ENCODE measurements at places on chromosomes 7 and 10.

- DNase-seq = no peak
Observed at GRCh38 chr10:76881477-76882220, 756.0 kb downstream of the KCNMA1 start.

DNA sequence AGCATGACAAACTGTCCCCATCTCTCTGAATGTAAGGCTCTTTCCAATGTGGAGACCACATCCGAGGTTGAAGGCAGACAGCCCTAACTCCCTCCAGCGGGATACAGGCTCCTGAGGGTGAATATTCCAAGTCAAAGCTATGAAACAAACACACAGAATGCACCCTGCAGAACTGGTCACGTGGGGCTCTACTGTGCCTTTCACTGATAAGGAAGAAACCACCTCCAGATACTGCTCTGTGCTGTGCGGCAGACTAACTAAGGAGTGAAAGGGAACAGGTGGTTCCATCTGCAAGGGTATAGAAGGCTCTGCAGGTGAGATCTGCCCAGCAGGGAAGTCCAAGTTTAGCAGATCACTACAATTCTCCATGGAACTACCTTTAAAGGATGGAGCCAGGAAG, 534.4 kb downstream of the KCNMA1 start:
- DNase-seq = no peak

GRCh38 chr10:104092749-104093148, 7.1 kb upstream of the COL17A1 start:
- no peak for DNase-seq

DNA sequence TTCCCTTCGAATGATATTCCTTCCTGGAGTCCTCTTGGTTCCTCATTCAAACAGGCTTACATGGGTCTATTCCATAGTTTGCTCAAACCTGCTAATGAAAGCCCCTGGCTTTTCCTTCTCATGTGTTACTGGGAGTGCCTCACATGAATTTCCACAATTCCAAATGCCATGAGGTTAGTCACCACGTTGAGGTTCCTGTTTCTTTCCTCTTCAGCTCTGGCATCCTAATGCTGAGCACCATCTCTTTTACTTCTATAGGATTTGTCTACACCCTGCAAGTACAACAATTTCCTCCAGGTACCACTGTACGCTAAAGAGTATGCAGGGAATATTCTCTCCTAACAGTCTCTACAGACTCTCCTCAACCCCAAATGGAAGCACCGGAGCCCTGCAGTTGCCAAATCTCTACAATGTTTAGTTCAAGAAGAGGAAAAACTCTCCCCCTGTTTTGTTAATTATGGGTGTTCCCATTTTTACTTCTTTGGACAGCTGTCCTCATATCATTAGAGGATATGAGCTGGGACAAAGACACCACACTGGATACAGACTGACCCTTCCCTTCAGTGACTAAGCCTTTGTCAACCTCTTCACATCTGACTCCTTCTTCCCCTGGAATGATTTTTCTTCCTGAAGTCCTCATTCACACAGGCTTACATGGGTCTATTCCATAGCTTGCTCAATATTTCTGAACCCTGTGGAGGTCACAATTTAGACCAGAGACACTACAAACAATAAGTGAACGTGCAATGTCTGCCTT, 145.8 kb upstream of the BET1 start:
- no peak for DNase-seq

DNA sequence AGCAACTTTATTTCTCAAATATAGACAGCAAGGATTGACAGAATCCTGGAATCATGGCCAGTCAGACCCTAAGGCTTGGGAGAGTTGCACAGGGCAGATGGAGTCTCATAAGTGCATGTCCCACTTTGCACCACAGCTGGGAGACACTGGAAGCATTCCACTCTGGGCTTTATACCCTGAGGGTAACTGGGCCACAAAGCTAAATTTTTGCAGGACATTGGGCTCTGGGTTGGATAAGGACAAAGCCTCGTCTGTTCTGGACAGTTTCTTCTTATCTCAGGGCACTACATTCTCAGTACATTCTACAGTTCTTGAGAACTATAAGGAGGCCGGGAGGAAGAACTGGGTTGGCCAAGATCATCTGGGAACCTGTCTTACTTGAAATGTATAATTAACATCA, 158.3 kb upstream of the IGFBP3 start:
- DNase-seq = no peak

GRCh38 chr7:39761449-39761848, 138.1 kb downstream of the RALA start:
- no peak for DNase-seq

GRCh38 chr7:10022957-10023356, 950.7 kb upstream of the PHF14 start:
- DNase-seq = no peak

GRCh38 chr7:28806841-28807240, 151.3 kb downstream of the TRIL start:
- DNase-seq = no peak

DNA sequence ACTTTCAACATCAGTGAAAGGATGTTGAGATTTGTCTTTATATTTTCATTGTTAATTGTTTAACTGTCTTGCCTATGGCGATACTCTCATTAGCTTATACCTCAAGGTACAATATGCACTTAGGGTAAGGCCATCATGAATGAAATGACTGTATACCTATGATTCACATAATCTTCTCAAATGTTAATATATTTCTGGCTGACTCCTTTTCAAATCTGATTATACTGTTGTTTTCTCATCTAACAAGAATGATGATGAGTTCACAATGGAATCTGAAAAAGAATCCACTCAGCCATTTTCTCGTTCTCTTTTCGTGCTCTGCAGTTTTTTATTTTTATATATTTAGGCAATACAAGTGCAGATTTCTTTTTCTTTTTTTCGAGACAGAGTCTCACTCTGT, 159.1 kb downstream of the ARHGAP12 start:
- no peak for DNase-seq

DNA sequence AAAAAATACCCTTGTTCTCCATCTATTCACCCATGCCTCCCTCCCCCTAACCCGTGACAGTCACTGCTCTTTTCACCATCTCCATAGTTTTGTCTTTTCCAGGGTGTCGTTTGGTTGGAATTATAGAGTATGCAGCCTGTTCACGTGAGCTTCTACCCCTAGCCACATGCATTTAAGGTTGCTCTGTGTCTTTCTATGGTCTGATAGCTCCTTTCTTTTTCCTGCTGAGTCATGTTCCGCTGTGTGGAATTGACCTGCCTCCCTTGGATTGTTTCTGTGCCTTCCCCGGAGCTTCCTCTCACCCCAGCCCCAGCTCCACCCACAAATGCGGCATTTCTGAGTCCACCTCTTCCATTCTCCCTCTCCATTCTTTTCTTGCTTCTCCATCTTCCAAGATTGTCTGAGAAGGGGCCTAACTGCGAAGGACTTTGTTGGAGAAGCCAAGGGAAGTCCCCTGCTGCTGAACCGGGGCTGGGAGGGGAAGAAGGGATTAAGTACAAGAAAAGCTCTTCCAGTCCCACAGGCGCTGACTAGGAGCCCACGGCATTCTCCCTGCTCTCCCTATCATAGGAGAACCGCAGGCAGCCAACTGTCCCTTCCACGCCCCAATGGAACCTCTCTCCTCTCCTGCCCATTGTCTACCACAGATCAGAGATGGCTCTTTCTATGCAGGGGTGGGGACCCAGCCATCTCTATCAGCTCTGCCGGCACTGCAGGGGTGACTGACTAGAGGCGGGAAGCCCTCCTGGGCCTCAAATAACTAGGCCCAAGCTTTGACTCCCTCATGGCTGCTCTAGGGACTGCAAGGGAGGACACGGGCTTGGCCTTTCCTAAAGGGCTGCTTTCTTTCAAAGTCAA, 87.5 kb upstream of the ANLN start:
- no peak for DNase-seq

GRCh38 chr10:132400041-132400546, 3.1 kb downstream of the PWWP2B start:
- DNase-seq = no peak

- DNase-seq = no peak
Observed at GRCh38 chr10:104809288-104810090, 168.4 kb downstream of the SORCS3 start.

DNA sequence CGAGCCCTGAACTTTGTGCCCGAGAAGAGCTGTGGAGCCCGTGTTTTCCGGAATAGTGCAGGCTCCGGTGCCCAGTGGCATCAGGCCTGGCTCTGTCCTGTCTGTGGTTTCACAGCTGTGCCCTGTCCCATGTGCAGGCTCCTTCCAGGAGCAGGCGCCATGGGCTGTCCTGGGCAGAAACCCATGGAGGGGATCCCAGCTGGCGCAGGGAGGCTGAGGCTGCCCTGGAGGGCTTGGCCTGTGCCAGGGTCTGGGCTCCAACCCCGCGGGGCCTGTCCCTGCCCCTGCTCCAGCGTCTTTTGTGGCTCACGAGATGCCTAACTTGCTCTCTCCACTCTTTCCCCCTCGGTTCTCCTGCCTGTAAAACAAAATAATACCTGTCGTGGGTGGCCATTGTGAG, 23.3 kb upstream of the CRHR2 start:
- DNase-seq = no peak

DNA sequence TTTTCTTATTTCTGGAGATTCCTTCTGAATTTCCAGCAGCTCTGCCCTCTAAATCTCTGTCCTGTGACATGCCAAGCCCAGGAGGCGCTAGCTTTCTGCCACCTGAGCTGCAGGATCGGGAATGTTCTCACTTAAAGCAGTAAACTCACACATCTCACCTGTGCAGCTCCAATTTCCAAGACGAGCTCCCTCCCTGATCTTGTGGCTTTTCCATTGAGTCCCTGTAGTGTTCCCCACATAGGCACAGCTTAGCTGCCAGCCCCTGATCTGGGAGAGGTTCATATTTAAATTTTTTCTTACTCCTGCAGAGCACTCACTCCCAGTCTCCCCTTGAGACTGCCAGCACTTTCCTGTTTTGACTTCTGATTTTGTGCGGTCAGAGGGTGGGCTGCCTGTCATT, 479.3 kb downstream of the GLRX3 start:
- DNase-seq = no peak

GRCh38 chr10:23344241-23344841, at the start of gene C10orf67:
Gene C10orf67, minus strand, starts transcription at chr10:23344797. Its CDS starts 23 bp downstream, at chr10:23344774.
- peak; percentile 49 for DNase-seq

GRCh38 chr7:4010061-4010605, 672.0 kb upstream of the FOXK1 start:
- no peak for DNase-seq

DNA sequence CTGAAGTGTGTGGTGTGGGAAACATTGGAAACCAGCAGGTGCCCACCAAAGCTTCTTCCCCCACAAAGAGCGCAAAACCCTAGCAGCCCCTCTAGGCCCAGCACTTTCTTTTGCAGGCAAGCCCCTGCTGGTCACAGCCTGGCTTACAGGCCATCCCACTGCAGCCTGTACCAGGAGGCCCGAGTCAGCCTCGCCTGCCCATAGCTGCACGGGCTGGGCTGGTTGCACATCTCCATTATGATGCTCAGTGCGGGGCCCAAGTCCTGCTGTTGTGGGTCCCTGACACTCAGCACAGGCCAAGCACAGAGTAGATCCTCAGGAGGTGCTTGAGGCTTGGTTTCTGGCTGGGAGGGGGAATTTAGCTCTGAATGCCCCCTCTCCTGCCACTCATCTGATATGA, 8.0 kb downstream of the CDHR1 start:
- DNase-seq = no peak

DNA sequence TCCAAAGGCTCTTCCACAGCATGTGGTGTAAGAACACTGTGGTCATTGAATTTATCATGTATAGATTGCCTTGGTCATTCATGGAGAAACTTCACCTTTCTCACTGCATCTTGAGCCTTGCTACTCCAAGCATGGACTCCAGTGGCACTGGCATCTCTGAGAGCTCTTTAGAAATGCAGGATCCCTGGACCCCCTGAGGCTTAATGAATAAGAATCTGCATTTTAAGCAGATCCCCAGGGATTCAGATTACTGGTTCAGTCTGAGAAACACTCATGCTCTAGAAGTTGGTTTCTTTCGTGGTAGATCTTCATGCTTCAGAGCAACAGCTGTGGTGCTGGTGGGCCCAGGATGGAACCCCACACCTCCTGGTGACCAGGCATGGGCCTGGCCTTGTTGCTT, 63.2 kb downstream of the CFAP58 start:
- no peak for DNase-seq

GRCh38 chr10:52770904-52771303, 1.7 kb downstream of the MBL2 start:
- no peak for DNase-seq

DNA sequence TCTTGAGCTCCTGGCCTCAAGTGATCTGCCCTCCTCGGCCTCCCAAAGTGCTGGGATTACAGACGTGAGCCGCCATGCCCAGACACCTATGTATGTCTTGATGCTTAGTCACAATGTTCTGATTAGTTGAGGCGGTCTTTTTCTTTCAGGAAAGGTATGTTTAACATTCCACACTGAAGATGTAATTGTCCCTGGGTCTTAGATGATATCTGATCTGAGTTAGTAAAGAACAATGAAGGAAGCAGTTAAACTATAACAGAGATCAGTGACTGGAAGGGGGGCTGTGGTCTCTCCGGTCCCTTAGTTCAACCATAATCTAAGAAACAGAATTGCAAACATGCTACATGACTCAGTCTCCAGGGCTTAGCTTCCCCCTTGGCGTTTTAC, 31.5 kb upstream of the SH2D4B start:
- no peak for DNase-seq

GRCh38 chr10:112345202-112345601, 28.7 kb upstream of the ACSL5 start:
- DNase-seq = no peak

DNA sequence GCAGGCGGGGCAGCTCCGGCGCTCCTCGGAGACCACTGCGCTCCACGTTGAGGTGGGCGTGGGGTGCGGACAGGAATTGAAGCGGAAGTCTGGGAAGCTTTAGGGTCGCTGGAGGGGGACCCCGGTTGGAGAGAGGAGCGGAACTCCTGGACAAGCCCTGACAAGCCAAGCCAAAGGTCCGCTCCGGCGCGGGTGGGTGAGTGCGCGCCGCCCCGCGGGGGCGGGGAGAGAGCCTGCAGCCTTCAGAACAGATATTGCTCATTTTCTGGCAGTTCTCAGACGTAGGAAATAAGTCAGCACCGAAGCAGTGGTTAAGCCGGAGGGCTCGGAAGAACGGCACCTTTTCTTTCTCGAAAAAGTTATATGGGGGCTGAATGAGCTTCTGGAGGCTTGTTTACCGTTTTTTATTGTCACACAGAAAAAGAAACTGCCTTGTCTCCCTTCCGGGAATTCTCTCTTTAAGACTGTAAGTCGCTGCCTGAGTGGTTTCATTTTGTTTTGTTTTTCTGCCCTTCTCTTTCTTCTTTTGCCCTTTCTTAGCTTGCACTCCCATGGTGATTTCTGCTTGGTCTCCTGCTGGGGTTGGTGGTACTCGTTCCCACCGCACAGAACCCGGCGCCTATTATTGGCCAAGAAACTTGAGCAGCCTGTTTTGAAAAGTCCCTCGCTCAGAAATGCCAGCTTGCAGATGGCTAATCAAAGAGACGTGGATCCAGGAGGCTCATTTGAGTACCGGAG, 732 bp downstream of the FAS start:
- peak; percentile 76 for DNase-seq

DNA sequence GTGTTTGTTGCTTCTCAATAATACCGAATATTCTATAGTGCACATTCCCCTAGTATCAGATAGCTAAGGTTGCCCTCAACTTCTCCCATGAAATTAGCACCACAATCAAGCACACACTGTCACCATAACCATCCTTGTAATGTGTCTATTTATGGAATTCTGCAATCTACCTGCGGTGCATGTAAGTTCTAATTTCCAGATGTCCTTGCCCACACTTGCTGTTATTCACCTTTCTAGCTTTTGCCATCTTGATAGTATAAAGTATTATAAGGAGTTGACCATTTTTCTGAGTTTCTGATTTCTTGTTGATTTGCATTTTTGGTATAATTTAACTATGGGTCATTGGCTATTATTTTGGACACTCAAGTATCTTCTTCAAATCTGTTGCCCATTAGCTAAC, 490.1 kb upstream of the GALNT17 start:
- no peak for DNase-seq
